ENCODE measurements at places on chromosomes 3 and 15.

DNA sequence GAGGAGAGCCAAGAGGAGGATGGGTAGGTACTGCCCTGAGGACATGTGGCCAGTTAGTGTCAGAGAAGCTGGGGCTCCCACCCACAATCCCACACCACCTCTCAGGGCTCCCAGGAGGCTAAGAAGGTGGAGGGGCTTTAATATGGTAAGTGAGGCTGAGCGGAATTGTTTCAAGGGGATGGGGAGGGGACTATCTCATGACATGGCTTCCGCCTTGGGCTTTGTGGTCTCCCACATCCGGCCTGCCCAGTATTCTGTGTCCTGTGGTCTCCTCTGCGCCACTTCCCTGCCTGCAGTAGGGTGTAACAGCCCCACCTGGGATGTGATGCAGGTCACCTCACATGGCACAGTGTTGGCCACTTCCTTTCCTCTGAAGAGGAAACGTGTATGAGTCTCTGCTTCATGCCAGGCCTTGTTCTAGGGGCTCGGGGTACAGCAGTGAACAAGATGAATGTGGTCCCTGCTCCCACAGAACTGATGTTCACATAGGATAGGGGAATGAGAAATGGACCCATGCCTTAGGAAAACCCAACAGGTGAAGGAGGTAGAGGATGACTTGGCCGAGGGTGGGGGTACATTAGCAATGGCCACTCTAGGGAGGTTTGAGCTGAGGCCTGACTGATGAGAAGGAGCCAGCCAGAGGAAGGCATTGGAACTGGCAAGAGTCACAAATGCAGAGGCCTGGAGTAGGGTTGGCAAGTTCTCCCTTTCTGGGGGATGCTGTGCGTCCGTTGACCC, 3.2 kb downstream of the NEIL1 start:
- DNase-seq, result no peak

DNA sequence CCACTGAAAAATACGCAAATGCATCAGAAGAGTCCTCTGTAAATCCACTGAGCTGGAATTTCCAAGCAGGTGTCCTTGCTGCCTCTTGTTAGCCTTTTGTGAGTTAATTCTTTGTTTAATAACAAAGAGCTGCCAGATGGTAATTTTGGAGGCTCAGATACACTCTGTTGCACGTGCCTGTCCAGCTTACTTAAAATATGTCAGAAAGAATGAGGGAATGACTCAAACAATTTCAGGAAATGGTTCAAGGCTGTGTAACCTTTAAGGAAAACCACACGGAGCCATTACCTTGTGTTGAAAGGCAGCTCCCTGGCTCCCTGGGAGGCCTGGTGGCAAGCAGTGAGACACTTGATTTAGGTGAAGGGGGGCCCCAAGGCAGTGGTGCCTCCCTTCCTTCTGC, 302.2 kb upstream of the CTDSPL start:
- no peak for DNase-seq

DNA sequence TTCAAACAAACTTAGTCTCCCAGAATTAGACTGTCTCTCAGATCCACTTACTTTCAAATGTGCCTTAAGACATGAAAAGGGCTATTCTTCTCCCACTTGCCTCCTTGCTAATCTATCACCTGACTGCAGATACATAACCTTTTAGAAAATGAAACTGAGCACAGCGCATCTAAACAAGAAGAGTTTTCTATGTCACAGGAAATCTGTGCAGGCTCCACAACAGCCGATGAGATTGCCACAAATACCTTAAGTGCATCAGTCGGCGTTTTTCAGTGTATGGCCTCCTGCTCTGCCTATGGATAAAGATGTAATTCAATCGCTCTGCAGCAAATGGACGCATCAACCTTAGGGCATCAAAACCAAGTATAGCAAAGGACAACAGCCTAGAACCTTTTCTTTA, 544.2 kb downstream of the FOXP1 start:
- DNase-seq, result no peak

- no peak for DNase-seq
Observed at GRCh38 chr15:29615791-29616190, 206.5 kb downstream of the TJP1 start.

DNA sequence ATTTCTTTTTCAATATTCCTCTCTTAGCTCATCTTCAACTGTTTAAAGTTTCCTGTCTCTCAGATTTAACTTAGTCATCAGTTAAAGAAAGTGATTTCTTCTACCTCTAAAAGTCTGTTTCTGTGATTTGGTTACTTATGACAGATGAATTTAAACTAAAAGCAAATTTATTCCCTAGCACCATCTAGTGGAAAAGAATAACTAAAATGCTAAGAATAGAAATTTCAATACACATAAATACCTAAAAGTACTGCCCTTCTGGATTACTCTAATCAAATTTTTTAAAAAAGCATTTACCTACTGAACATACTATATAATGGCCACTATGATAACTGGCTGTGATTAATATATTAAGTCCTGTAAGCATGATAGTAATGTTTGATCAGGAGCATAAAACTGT, 14.0 kb upstream of the ZCWPW2 start:
- no peak for DNase-seq

DNA sequence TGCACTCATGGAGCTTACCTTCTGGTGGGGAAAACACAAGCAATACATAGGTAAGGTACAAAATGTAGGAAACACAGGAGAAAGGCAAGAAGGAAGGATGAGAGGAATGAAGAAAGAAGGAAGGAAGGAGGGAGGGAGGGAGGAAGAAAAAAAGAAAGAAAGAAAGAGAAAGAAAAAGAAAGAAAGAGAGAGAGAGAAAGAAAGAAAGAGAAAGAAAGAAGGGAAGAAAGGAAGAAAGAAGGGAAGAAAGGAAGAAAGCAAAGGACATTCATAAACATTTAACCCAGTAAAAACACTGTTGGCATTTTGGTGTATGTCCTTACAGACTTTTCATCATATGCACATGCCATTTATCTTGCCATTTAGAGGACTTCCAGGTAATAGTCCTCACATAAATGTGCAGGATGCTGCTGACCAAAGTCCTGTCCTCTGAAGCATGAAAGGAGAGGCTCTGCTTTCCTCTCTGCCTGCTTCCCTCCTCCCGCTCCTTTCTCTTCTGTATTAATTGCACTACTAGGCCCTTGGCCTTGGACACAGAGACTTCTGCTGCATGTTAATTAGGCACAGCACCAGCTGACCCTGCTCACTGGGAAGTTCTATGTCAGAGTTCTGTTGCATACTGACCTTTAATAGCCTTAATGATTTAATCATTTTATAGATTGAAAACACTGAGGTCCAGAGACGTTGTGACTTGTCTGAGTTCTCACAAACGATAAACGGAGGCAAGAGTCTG, 29.7 kb upstream of the NDUFB4 start:
- peak; percentile 23 for DNase-seq

DNA sequence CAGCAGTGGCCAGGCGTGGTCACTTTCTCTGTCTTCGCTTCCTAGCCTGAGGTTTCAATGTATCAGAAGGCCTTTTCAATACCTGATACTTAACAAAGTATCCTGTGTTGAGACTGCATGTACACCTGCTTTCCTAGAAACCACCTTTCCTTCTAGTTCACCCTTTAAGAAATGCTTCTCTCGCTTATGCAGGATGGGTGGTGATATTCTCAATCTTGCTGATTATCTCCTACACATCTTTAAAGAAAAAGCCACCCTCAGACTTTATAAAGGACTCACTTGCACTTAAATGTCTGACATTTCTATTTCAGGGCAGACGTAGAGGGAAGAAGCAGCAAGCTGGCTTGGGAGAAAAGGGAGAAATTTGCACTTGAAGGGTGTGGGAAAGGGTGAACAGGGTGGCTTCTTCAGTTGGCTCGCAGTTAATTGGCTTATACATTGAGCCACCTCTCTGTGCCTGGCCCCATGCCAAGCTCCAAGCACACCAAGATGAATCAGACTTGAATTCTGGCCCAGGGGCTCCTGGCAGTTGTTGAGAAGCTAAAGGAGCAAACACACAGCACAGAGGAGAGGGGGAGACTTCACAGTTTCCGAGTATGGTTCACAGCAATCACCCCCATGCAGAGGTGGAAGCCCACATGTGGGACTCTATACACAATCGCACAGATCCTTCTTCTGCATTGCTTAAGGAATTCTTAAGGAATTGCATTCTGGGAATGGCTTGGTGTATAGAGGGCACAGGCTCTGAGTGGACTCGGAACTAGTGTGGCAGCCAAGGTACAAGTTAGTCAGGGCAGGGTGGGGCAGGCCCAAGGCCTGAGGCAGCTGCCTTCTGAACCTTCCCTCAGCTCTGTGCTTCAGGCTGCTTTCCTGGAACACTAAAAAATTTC, 1.3 kb downstream of the ARL6IP5 start:
- DNase-seq, result peak; percentile 75

- no peak for DNase-seq
Observed at GRCh38 chr15:52338058-52338457, 42.5 kb upstream of the MYO5C start.

GRCh38 chr15:39381517-39381916, 199.4 kb upstream of the THBS1 start:
- no peak for DNase-seq

GRCh38 chr3:104368760-104369159, 997.9 kb upstream of the ALCAM start:
- DNase-seq, result no peak

DNA sequence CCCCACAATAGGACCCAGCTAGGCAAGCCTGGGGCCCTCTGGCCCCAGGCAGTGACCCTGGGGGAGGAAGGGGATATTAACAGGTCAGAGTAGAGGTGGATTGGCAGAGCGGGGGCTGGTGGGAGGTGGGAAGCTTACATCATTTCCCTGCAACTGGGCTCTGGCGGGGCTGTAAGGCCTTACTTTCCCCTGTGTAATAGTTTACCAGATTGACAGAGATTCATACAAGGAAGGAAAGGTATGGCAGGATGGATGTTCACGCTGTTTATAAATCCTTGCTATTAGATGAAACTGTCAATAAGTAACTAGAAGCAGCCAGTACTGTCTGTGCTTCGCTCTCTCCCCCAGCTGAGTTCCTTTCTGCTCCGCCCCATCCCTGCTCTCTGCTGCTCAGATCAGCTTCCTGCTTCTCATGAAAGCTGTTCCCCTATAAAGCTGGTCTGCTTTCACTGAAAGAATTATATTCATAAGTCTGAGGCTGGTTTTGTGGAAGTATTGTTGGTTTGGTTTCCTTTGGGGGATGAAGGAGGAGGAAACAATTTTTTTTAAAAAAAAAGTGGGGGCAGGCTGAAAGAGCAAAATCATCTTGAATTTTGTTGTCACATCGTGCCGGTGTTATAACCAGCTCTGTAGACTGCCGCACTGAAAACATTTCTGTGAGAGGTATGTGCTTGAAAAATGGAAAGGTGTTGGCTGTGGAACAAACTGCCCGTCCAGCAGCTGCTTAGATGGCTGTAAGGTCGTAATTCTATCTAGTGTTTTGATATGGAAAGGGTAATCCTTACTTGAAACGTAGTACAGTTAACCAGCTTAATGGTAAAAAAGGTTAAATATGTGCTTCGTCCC, 76.4 kb downstream of the BBX start:
- no peak for DNase-seq

DNA sequence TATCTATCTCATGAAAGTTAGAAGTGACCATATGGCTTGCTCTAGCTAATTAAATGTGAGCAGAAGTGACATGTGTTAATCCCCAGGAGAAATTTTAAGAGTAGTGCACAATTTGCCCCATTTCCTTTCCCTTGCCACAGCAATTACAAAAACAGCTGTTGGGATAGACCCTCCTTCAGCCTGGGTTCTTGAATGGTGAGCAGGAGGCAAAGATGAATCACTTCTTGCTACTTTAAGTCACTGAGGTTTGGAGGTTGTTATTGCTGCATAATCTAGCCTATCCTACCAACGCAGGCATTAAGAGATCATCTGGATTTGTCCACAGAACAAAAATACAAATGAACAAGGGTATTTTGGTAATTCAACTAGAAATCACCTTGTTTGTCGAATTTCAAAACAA, 51.7 kb upstream of the CAPN7 start:
- DNase-seq, result no peak

DNA sequence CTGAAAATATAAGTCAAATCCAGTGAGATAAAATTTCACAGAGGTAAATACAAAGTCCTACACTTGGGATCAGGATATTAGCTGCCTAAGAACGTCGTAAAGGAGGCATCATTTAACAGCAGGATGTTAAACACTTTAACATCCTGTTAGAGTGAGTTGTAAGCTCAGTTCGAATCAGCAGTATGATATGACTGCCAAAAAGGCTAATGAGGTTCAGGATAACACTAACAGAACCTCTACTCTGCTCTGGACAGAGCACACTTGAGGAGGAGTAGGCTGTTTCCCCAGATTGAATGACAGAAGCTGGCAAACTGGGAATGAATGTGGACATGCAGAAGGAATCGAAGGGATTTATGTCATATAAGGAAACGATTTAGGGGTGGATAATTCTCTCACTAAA, 227.1 kb upstream of the CD96 start:
- no peak for DNase-seq

DNA sequence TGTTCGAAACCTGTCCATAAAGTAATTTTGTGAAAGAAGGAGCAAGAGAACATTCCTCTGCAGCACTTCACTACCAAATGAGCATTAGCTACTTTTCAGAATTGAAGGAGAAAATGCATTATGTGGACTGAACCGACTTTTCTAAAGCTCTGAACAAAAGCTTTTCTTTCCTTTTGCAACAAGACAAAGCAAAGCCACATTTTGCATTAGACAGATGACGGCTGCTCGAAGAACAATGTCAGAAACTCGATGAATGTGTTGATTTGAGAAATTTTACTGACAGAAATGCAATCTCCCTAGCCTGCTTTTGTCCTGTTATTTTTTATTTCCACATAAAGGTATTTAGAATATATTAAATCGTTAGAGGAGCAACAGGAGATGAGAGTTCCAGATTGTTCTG, 44.4 kb downstream of the AGTR1 start:
- DNase-seq, result no peak

All from C1 segment of cervical spinal cord (tissue), 14 donors.